Iris pigment epithelial cell (primary cell): ENCODE measurements at places on chromosomes 1 and 21.

DNA sequence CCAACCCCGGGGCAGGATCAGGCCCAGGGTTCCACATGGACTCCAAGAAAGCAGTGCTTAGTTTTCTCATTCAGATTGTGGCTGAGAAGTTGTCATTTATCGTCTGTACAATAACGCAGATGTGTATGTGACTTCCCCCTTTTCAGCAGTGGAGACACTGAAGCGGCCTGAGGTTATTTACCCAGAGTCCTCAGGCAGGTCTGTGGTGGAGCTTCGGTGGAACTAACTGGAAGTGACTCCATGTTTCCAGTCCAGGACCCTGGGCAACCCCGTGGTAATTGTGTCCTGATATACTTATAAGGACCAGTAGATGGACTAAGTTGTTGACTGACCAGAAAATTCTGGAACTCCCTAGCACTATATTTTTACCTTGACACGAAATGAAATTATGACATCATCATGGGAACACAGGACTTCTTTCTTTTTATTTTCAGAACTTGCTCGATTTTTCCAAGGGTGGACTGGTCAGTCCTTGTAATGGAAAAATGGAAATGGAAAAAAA lies 1.0 kb upstream of the IER5 start:
- no peak for DNase-seq

GRCh38 chr1:78958711-78959110 lies 47.8 kb downstream of the ADGRL4 start:
- no peak for DNase-seq

- peak; percentile 92 for DNase-seq
These were observed 67.6 kb downstream of the TENT5C start for GRCh38 chr1:117673405-117673804.

DNA sequence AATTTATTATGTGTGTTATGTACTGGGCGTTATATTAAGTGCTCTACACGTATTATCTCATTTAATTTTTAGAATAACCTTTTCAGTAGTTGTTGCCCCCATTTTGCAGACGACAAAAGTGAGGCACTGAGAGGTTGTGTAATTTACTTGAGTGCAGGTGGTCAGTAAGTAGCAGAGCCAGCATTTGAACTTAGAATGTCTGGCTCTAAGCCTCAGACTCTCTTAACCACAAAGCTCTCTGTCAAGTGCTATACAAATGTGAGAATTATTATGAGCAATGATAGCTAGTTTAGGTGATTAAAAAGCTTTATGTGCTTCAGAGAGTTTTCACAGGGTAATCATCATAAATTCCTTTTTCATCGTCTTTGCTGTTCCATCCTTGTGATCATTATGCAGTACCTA lies 96.3 kb upstream of the UBE2U start:
- no peak for DNase-seq

GRCh38 chr1:78090472-78091133 lies 44.8 kb downstream of the GIPC2 start:
- DNase-seq, result no peak

DNA sequence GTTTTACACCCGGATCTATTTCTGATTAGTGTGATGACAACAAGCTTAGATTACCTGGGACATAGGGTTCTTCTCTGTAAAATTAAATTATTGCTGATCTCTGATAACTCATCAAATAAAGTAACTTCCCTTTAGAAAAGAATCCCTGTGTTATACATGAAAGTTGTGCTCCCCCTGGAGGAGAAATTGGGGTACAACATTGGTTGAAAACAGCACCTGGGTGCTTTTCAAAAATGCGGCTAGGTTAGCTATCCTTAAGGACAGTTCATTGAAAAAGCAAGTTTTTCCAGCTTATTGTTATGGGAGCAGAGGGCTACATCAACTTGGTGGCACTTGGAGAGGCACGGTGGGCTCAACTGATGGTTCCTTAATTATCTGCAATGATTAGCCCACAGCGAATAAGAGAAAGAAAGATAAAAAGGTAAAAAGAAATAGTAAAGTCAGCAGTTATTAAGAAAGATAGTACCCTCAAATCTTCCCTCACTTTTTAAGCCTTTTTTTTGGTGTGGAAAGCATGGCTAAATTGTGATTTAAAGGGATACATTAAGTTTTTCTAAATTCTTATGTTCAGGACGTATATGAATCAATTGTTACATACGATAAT lies 97.8 kb downstream of the FMN2 start:
- DNase-seq, result peak; percentile 31

- peak; percentile 56 for DNase-seq
These were observed 2.7 kb upstream of the PTPN22 start for GRCh38 chr1:113874012-113874879.

GRCh38 chr1:211329764-211330201 lies 3.1 kb downstream of the TRAF5 start:
- no peak for DNase-seq

- DNase-seq, result no peak
These were observed 83.6 kb downstream of the IER5 start for GRCh38 chr1:181172082-181172481.

DNA sequence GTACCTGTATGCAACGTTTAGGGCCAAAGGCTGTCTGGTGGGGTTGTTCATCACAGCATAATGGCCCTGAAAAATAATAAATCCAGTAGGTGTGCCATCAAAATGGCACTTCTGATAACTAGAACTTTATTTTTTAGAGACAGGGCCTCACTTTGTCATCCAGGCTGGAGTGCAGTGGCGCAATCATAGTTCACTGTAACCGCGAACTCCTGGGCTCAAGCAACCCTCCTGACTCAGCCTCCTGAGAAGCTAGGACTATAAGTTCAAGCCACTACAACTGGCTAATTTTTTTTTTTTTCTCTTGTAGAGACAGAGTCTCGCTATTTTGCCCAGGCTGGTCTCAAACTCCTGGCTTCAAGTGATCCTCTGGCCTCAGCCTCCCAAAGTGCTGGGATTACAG lies 4.7 kb downstream of the SNAPIN start:
- DNase-seq, result peak; percentile 83

DNA sequence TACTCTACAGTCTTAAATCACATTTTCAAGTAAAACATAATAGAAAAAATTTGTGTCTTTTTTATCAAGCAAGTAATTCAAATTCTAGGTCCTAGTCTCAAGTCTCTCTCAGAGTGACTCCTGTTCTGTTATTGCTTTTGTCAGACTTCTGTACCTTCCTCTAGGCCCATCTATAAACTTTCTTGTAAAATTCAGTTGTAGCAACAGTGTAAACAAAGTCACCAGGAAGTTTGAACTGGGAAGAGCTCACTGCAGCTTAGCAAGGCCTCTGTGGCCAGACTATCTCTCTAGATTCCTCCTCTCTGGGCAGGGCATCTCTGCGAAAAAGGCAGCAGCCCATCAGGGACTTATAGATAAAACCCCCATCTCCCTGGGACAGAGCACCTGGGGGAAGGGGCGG lies 13.5 kb upstream of the ZNF678 start:
- no peak for DNase-seq

DNA sequence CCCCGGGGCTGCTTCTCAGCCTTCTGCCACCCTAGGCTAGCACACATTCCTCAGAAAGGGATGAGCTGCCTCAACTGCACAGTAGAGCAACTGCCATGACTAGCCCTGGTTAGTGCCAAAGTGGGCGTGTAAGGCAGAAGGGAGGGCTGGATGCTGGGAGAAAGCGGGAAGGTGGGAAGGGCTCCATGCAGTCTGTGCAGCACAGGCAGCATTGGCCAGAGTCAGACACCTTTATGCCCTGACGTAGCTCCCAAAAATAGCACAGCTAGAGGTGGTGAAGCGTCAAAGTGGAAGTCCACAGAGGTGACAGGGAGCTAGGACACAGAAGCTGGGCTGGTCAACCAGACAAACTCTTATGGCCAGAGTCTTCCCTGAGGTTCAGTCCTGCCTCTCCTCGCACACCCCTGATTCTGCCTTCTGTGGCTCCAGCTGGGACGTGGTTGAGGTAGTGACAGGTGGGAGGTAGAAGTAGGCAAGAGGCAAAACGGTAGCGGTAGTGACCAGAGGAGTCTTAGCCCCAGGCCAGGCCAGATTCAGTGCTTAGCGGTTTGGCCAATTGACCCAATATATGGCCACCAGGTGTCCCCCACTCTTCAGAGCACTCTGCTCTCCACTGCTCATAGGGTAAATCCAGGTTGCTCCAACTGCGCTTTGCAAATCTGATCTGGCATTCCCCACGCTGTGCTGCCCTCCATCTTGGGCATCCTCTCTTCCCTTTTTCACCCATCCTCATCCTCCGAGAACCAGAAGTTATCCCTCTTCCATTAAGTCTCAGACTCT lies 45.6 kb downstream of the DDX20 start:
- no peak for DNase-seq

GRCh38 chr1:21775550-21775914 lies 7.4 kb downstream of the USP48 start:
- no peak for DNase-seq

GRCh38 chr1:206066479-206067171 lies 13.7 kb downstream of the RHEX start:
- DNase-seq, result peak; percentile 9

DNA sequence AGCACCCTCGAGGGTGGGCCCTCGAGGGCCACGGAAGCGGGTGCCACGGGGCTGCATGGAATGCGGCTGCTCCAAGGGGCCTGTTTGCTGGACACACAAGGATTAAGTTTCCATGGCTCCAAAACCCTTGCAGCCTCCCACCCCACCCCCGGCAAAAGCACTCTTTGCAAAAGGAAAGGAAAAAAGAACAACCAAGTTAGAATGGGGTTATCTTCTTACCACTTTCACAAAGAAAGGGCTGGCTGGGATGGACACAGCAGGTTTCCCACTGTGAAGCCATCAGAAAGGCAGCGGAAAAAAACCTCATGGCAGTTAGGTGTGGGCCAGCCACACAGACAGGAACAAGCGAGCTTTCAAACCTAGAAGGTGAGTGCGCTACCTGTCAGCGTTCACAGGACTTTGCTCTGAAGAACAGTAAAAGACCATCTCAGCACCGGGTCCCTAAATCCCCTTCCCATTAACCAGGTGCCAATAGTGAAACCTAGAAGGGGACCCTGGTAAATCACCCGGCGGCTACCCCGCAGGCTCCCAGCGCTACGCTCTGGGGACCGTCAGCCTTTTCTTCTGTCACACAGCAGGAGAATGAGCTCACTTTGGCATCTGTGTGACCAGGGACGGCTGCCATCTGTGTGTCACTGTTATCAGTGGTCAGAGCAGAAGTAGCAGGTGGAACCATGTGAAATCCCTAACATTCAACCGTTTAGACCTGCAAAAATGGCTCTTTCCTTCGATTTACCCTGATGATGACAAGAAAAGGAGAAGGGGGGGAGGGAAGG lies 93.0 kb downstream of the SIM2 start:
- DNase-seq, result no peak

- DNase-seq, result peak; percentile 48
These were observed 495 bp upstream of the NTRK1 start for GRCh38 chr1:156860113-156860627.

- no peak for DNase-seq
These were observed 96.3 kb downstream of the SETD4 start for GRCh38 chr21:35963920-35964451.

- DNase-seq, result no peak
These were observed 337.1 kb downstream of the SIPA1L2 start for GRCh38 chr1:232292818-232293217.

GRCh38 chr21:35216996-35217395 lies 167.9 kb upstream of the RUNX1 start:
- DNase-seq, result no peak

- no peak for DNase-seq
These were observed 37.3 kb upstream of the HSD3B1 start for GRCh38 chr1:119469741-119470140.

DNA sequence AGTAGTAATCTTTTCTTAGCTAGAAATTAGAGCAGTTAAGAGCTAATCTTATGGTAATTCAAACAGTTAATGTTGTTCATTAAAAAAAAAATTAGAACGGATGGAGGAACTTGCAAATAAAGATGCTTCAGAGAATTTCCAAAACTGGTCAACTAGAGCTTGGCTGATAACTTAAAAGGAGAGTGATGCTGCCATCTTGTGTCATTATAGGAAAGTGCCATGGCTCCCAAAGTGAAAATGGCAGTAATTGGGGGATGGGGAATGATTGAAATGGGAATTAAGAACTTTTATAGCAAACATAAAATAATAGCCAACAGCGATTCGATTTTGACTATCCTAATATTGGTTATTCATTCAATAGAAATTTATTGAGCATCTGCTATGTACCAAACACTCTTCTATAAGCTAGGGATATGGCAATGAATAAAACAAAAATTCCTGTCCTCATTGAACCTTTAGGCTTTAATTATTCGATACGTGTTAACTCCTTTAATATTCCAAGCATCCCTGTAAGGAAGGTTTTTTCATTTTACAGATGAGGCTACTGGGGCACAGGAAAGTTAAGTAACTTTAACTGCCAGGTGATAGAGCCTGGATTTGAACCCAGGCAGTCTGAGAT lies 5.7 kb upstream of the PLPP3 start:
- peak; percentile 62 for DNase-seq

GRCh38 chr1:170664093-170664827 lies at the start of gene PRRX1:
Gene PRRX1 (plus strand): TSS chr1:170664131. CDS start chr1:170664219, 88 bp downstream.
- DNase-seq, result peak; percentile 24

DNA sequence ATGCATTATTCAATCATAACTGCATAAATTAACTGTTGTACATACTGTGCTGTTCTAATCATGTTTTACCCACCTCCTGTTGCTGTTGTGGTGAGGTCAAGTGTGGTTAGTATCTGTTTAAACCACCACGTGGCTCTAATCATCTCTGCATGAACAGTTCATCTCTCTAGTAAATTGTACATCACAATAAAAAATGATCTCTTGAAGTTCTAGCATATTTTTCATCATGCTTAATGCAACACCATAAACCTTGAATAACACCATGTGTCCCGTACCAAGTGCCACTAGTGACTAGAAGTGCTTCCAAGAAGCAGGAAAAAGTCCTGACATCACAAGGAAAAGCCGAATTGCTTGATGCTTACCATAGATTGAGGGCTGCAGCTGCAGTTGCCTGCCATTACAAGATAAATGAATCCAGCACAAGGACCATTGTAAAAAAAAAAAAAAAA lies 51.7 kb downstream of the SNRPE start:
- no peak for DNase-seq

- no peak for DNase-seq
These were observed 20.6 kb upstream of the TTC34 start for GRCh38 chr1:2821966-2822620.

DNA sequence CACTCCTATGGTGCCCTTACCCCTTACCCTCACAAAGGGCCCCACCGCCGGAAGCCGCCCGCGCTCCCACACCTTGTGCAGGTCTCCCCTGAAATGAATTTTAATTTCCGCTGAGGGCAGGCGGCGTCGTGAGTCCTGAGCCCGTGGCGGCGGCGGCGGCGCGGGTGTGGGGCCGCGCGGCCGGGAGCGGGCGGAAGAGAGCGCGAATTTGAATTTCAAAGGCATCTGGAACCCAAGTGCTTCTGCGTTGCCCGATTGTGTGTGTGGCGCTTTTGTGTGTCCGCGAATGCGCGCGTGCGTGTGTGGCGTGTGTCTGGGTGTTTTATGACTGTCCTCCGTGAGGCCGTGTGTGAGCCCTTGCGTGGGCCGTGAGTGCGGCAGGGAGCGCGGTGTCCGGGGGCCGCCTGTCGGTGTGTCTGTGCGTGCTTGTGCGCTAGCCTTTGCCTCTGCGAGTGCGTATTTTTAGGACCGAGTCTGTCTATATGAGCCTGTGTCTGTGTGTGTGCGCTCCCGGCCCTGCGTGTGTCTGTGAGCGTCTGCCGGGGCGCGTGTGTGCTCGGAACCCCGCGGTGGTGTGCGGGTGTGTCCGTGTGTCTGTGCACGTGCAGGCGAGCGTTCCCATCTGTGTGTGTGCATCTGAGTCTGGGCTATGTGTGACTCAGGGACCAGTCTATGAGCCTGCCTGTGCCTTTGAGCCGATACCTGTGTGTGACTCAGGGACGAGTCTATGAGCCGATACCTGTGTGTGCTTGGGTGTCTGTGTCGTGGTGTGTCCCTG lies 7.9 kb upstream of the ADGRB2 start:
- no peak for DNase-seq
